Caco-2 (cell line): ENCODE measurements at places on chromosomes 13 and 19. TPM values are rescaled to one million over a fixed set of nuclear protein-coding genes. Genes with fewer than 3 reads are reported as not detected.

DNA sequence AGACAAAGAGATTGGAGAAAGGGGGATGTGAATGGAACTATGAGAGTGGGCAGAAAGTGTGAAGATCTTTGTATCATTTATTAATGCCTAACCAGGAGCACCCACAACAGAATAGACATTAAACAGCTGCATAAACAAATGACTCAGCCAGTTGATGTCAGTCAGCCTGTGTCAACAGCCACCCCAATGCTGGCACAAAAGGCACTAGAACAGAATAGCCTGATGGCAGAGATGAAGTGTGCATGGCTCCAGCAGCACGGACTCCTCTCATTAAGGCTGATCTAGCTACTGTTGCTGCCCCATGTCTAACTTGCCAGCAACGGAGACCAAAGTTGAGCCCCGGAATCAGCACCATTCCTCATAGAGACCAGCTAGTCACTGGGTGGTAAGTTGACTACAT is 7.8 kb downstream of the CPB2 start:
- H3K27me3 ChIP-seq = no peaks in the 10 kb centered on the region
- no peaks in the 10 kb centered on the region for H3K36me3 ChIP-seq
- DNase-seq = no peak
- no peak overlapping the region for H3K4me3 ChIP-seq
- no peaks in the 10 kb centered on the region for H3K4me1 ChIP-seq
- no peak overlapping the region for H3K27ac ChIP-seq

Gene ZNF844
- total RNA-seq = 0.72 and 1.0 TPM in 2 replicates

DNA sequence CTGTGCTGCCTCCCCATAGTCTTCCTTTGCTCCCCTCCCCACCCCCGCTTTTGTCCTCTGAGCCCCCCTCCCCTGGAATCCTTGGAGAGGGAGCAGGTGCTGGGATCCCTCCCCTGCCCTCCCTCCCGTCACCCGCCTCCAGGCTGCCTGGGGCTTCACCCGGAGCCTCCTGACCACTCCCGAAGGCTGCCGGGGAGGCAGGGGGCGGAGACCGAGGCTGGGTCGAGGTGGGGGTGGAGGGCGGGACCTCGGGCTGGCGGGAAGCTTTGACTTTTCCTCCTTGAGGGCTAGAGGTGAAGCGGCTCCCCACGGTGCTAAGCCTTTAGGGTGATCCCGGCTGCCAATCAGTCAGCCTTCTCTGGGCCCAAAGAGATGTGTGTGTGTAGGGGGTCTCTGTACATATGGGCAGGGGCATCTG is 1.5 kb downstream of the KMT5C start:
- H3K27ac ChIP-seq = peak overlapping the region; percentile 95
- H3K4me1 ChIP-seq = peaks cover 10% of the 10 kb centered on the region; the same call in 1 of the 2 replicates

DNA sequence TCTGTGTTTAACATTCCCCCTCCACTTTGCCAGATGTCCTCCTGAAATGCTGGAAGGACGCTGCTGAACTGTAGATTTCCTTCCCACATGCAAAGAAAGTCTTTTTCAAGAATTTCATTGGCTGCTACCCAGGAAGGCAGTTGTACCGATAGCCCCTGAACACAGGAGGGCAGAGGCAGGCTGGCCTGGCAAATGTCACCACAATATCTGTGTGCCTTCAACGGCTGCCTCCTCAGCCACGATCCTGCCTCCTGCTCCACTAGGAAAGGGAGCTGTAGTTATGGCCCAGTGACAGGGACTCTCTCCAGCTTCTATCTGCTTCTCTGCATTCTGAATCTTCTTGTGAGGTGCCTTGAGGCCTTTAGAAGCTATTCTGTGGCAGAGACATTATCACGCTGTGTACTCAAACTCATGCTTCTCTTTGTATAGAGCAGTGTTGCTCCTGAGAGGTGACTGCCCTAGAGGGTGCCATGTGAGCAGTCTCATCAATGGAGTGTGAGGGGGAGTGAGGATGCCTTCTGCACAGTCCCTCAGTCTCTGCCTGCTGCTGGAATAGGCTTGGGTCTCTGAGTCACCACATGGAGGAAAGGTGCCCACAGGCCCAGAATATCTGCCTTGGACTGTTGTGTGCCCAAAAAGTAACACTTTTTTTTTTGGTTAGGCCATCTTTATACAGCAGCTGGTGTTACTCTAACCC is 279.8 kb downstream of the DNAJC15 start:
- H3K4me3 ChIP-seq = no peak overlapping the region
- H3K27me3 ChIP-seq = no peaks in the 10 kb centered on the region
- no peaks in the 10 kb centered on the region for H3K4me1 ChIP-seq
- no peaks in the 10 kb centered on the region for H3K36me3 ChIP-seq
- H3K27ac ChIP-seq = no peak overlapping the region

DNA sequence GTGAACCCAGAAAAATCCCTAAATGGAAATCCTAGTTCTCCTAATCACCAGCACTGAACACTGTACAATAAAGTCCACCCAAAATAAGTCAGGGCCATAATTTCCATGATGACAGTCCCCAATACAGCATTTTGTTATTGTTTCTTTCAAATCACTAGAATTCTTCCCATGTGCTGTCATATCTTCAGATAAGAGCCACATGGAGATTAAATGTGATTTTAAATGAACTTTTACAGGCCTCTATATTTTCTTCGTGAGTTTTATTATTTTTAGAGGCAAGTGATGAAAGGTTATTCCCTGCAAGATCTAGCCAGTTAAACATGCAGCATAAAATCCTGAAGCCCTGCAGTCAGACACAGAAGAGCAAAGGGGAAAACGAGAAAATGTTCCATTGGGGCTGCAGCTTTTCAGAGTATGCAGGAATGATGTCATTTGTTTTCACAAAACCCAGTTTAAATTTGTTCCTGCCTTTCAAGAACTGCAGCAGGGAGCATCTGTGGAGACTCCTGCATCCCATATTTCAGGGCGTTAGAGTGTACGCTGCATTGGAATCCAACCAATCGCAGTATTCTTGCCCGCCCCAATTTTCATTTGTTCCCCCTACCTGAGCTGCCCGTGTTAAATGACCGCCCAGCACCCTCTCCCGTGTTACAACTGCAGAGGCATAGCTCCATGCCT is 167.2 kb upstream of the KLF12 start:
- 0 out of 2 replicates have a peak, but pooled peaks cover 4% of the 10 kb centered on the region for H3K4me1 ChIP-seq
- no peak overlapping the region for H3K27ac ChIP-seq
- H3K4me3 ChIP-seq = no peak overlapping the region
- H3K27me3 ChIP-seq = no peaks in the 10 kb centered on the region

Gene TUBA3C
- total RNA-seq = not detected in 2 replicates

Gene NLRP5
- not detected in 2 replicates for total RNA-seq

DNA sequence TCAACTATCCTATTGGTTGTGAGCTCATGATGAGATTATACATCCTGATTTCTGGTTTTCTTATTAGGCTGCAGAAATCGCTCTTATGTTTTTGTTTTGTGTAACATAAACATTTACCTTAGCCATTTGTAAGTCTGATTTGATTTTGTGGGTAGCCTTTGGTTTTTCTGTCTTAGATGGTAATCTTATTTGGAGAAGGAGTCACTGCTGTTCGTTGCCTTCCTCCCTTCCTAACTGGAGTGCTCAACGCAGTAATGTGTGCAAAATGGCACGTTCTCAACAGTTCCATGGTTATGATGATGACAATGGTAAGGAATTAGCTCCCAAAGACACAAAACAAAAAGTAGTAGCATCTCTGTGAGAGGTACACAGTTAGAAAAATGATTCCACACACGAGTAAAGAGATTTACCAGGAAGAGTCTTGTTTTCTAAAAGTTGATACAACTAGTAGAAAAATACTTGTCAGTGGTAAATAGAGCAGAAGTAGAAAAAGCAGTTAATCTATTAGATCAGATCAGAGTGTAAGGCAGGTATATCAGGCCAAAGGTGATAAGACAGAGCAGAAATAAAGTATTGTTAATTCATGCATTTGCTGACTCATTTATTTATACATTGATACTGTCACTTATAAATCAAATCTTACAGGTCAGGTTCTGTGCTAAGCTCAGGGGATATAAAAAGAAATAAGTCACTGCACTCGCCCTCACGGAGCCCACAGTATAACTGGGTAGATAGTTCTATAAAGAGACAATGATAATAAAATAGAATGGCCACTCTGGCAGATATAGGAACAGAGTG is 270.0 kb downstream of the NALCN start:
- H3K4me1 ChIP-seq = no peaks in the 10 kb centered on the region
- H3K27me3 ChIP-seq = peaks cover 2% of the 10 kb centered on the region; the same call in 1 of the 2 replicates
- no peaks in the 10 kb centered on the region for H3K36me3 ChIP-seq
- H3K4me3 ChIP-seq = no peak overlapping the region

- 0 out of 2 replicates have a peak, but pooled peaks cover 4% of the 10 kb centered on the region for H3K4me1 ChIP-seq
- DNase-seq = no peak
- no peaks in the 10 kb centered on the region for H3K27me3 ChIP-seq
- no peak overlapping the region for H3K4me3 ChIP-seq
- no peaks in the 10 kb centered on the region for H3K36me3 ChIP-seq
- H3K27ac ChIP-seq = no peak overlapping the region
Measured at GRCh38 chr13:55728247-55728646, 1412.5 kb upstream of the PRR20A start.

GRCh38 chr19:17487284-17488121 is 17.2 kb downstream of the SLC27A1 start:
- no peaks in the 10 kb centered on the region for H3K27me3 ChIP-seq
- no peak for DNase-seq
- H3K36me3 ChIP-seq = no peaks in the 10 kb centered on the region

DNA sequence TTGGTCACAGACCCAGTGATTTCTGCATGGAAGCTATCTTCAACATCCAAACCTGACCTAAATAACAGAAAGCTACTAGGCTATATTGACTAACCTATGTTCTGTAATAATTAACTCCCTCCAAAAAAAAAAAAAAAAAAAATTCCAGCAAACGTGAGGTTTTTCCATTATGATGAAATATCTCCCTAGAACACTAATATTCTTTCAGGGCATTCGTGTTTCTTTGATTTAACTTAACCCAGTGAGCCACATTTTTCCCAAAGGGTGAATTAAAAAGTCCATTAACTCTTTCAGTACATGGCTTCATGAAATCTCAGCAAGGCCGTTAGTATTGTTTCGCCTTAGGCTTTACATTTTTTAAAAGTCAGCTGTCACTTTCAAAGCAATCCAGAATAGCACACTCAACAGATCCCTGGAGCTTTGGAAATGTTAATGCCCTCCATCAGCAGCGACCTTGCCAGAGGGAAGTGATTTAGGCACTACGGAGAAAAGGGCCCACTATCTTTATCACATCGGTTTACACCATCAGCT is 175.8 kb downstream of the DCT start:
- no peak overlapping the region for H3K27ac ChIP-seq
- no peaks in the 10 kb centered on the region for H3K27me3 ChIP-seq
- H3K4me1 ChIP-seq = no peaks in the 10 kb centered on the region
- DNase-seq = no peak
- no peak overlapping the region for H3K4me3 ChIP-seq

- H3K4me1 ChIP-seq = no peaks in the 10 kb centered on the region
- no peak for DNase-seq
- H3K27me3 ChIP-seq = no peaks in the 10 kb centered on the region
- no peak overlapping the region for H3K4me3 ChIP-seq
Measured at GRCh38 chr19:57106722-57107235, 13.0 kb upstream of the USP29 start.

DNA sequence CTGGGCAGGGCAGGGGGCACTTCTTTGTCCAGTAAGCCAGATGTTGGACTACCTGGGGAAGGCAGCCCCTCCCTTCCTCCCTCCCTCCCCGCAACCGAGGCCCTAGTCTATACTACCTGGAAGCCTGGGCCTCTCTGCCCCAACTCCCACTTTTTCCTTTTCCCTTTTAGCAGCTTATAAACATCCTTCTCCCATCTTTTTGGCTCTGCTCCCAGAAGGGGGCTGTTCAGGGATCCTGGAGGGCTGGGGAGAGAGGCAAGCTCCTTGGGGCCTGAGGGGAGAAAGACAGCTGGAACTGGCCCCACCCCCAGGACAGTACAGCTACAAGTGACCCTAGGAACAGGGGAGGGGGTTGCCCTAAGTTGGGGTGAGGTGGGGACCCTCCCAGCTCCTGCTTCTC is 44.9 kb downstream of the LYL1 start:
- 0 out of 2 replicates have a peak, but pooled peaks cover 10% of the 10 kb centered on the region for H3K4me1 ChIP-seq
- peaks cover 7% of the 10 kb centered on the region for H3K27me3 ChIP-seq
- H3K27ac ChIP-seq = no peak overlapping the region
- H3K4me3 ChIP-seq = no peak overlapping the region
- DNase-seq = no peak
- no peaks in the 10 kb centered on the region for H3K36me3 ChIP-seq

GRCh38 chr13:102487330-102487729 is 85.5 kb upstream of the FGF14 start:
- no peak for DNase-seq
- no peaks in the 10 kb centered on the region for H3K36me3 ChIP-seq
- H3K27ac ChIP-seq = no peak overlapping the region
- no peak overlapping the region for H3K4me3 ChIP-seq

DNA sequence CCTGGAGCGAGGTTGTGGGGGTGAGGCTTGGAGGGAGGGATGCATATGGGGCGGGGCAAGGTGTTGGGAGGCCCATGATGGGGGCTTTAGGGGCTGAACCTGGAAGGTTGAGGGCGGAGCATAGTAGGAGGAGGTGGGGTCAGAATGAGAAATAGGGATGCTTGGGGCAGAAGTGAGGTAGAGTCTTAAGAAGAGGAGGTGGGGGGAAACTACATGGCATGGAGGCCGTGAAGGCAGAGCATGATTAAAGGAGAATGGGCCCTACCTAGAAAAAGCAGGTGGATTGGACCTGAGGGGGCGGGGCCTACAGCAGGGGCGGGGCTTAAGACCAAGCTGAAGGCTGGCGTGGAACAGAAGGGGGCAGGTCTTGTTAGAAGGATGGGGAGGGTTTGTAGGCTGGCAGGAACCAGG is 799 bp downstream of the NR1H2 start:
- H3K36me3 ChIP-seq = peaks cover 9% of the 10 kb centered on the region
- H3K4me1 ChIP-seq = no peaks in the 10 kb centered on the region
- H3K27ac ChIP-seq = peak overlapping the region; percentile 100
- no peaks in the 10 kb centered on the region for H3K27me3 ChIP-seq
- H3K4me3 ChIP-seq = peak overlapping the region; percentile 72

DNA sequence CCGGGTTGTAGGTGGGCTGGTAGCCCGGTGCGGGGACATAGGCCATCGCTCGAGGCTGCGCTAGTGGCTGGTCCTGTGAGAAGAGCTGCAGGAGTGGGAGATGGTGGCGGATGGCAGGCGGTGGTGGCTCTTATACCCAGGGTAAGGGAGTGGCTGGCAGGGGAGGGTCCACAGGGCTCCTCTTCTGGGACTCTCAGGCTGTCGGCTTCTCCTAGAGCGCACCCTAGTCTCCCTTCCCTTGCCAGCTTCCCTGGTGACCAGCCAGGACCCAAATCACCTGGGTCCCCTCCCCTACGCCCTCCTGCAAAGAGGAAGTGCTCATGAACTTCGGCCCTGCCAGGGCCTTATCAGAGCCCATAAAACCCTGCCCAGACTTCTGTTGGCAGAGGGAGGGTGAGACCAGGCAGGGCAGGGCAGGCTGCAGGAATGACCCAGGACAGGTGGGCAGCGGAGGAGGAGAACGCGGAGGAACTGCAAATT is at the start of gene LGALS4:
Gene LGALS4, minus strand, starts transcription at position 105 of the 480 bp plus-strand sequence. Its CDS starts 59 bp downstream, at position 46.
- H3K27ac ChIP-seq = peak within 1 kb of the TSS; percentile 30
- DNase-seq = no peak
- H3K4me1 ChIP-seq = peaks cover 24% of the 10 kb centered on the region
- H3K36me3 ChIP-seq = 0 out of 2 replicates have a peak, but pooled peaks cover 5% of the 10 kb centered on the region
- H3K4me3 ChIP-seq = no peak within 1 kb of the TSS
- no peaks in the 10 kb centered on the region for H3K27me3 ChIP-seq

GRCh38 chr13:99506634-99507033 is 5.4 kb downstream of the TM9SF2 start:
- H3K4me3 ChIP-seq = no peak overlapping the region
- no peaks in the 10 kb centered on the region for H3K27me3 ChIP-seq
- H3K36me3 ChIP-seq = peaks cover 5% of the 10 kb centered on the region
